ENCODE measurements at places on chromosomes 1 and 21.
A peak's percentile ranks its signal among the peaks of the same experiment; 100 is the strongest.

DNA sequence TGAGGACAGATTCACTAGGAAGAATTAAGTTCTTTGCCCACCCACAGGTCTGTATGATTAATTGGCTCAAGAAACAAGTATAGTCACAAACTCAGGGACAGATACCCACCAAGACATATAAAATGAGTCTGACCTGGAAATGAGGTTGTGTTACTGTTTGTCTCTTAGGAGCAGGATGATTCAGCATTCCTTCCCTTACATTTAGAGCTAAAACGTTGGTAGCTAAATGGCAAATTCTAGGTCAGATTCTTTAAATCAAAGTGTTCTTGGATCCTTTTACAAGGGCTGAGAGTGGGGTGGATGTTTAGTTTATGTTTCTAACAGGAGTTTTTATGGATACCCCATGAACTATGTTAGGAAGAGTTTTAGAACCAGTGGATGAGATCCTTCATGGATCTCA, 4.7 kb downstream of the RIMKLA start:
- no peak for DNase-seq

GRCh38 chr1:43318831-43319230, 18.0 kb downstream of the TIE1 start:
- no peak for DNase-seq

- no peak for DNase-seq
These were observed 317.7 kb upstream of the DAB1 start for GRCh38 chr1:57741521-57741920.

DNA sequence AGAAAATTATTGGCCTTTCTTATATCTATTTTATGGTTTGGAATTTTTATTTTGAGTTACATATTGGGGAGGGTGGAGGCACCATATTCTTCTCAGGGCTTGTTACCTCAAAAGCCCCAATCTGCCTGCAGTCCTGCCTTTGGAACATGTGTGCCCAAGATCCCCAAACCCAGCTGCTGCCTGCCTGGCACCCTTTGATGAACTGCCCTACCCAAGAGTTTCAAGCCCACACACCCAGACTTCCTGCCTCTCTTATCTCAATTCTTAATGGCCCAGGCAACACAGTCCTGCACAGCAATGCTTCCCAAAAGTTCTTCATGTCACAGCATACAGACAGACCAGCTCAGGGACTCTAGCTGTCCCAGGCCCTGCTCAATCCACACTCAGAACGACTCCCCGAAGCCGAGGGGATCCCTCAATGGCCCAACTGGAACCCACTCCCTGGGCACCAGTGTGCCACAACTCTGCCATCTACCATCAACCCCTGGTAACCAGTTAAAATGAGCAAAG, 19.2 kb downstream of the OLFML2B start:
- peak; percentile 38 for DNase-seq

GRCh38 chr1:1290238-1290731, 10.0 kb downstream of the SCNN1D start:
- DNase-seq: peak; percentile 82

DNA sequence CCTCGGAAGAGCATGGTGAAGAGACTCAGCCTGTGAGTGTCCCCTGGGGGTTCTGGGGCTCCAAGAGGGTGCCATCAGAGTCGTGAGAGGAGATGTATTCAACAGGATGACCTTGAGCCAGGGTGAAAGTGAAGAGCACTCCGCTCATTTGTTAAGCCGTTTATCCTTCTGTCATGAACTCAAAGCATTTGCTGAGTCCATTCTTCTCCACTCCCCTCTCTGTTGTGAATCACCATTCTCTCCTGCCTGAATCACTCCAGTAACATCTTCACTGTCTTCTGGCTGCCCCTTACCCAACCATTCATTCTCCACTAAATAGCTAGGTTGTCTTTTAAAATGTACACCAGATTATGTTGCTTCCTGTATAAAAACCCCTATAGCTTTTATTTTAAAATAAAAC, 102.2 kb downstream of the RGL1 start:
- no peak for DNase-seq

- DNase-seq: no peak
These were observed 316.8 kb upstream of the CAMK1G start for GRCh38 chr1:209266590-209267205.

GRCh38 chr1:231487019-231487418, 41.5 kb upstream of the TSNAX start:
- DNase-seq: no peak

DNA sequence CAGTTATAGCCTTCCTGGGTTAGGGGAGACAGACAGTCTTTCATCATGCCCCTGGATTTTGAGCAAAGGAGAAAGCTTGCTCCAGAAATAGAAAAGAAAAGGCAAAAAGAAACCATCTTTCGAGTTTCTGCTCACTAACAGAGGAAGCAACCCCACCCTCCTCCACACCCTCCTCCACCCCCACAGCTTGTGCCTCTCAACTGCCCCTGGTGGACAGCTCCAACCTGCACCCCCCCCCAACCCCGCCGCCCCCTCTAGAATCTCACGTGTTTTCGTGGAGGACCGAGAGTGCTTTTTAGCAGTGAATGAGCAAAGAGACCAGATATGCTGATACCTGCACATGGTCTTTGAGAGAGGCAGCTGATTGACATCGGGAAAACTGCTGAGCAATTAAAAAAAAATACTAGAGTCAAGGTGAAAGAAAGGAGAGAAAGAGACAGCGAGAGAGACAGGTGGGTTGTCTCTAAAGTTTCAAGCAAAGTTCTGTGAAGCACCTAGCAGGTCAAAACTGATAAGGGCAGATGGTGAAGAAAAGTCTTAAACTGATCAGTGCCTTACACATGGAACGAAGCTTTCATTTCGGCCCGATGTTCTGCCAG, 358.3 kb downstream of the KIF26B start:
- DNase-seq: peak; percentile 33

- no peak for DNase-seq
These were observed 184.7 kb upstream of the CACYBP start for GRCh38 chr1:174815036-174815435.
